Hepatocyte (in vitro differentiated cells): ENCODE measurements at places on chromosomes 11 and 22. TPM values are rescaled to one million over a fixed set of nuclear protein-coding genes. Genes with fewer than 3 reads are reported as not detected.

DNA sequence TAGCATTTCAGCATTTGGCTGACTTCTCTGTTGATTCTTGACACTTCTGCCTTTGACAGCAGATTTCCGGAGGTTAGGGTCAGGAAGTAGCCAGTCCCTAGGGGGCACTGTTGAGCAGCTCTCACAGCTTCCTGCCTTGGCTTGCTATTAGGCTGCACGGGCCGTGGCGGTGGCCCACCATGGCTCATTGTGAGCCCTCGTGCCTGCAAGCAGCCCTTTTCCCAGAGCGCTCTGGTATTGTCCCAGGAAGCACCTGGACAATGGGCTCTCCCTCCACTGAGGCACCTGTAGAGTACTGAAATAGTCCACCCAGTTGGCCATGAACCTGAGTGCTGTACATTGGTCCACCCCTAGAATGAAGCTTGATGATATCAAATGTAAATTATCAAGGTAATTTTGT lies 100.2 kb upstream of the GAL start:
- no peaks in the 10 kb centered on the region for H3K27me3 ChIP-seq
- H3K4me3 ChIP-seq: no peak overlapping the region
- H3K27ac ChIP-seq: no peak overlapping the region
- peak; percentile 52 for DNase-seq
- H3K4me1 ChIP-seq: no peaks in the 10 kb centered on the region
- H3K36me3 ChIP-seq: no peaks in the 10 kb centered on the region

DNA sequence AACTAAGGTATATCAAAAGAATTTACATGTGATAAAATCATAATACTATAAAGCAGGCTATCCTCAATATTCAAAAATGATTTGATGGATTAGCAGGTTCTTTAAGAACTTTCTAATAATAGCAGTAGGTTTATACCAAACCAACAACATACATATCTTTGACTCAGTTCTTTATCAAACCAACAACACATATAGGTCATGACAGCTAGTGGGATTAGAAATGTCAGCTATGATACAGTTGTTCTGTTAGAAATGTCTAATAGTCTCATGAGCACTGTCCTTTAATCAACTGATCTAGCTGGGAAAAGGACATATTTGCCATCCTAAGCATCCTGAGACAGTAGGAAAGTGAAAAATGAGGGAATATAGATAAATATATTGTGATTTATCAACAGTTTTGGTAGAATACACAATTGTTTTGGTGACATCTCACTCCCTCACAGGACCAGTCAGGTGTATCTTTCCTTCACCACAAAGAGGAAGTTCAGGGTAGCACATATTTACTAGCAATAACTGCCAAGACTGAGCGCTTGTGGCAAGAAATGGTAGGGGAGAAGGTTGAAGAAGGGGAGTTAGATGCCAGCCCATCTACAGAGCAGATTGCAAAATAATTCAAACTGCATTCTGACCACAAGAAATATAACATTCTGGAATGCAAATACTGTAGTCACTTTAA lies 90.8 kb upstream of the APOA1 start:
- DNase-seq: no peak
- no peak overlapping the region for H3K4me3 ChIP-seq
- no peaks in the 10 kb centered on the region for H3K27me3 ChIP-seq

The SYT8 gene
- 2.6 and 6.3 TPM in 2 replicates for total RNA-seq

The SLC7A4 gene
- total RNA-seq: 89.9 and 140 TPM in 2 replicates

The SLC37A2 gene
- total RNA-seq: 2.1 and 2.8 TPM in 2 replicates

DNA sequence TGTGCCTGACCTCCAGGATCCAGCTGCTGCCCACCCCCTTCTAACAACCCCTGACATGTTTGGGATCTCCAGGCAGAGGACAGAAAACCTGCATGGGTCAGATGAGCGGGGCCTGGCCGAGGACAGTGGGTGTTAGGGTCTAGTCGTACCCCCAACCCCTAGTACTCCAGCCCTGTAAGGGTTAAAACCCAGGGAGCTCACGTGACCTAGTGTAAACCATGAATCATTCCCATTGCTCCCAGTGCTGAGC lies 89.1 kb upstream of the CRYBB3 start:
- H3K27me3 ChIP-seq: no peaks in the 10 kb centered on the region
- H3K36me3 ChIP-seq: no peaks in the 10 kb centered on the region
- DNase-seq: no peak

The NOX4 gene
- total RNA-seq: 12.7 and 20.7 TPM in 2 replicates

The MS4A4A gene
- 1.8 and 5.3 TPM in 2 replicates for total RNA-seq

DNA sequence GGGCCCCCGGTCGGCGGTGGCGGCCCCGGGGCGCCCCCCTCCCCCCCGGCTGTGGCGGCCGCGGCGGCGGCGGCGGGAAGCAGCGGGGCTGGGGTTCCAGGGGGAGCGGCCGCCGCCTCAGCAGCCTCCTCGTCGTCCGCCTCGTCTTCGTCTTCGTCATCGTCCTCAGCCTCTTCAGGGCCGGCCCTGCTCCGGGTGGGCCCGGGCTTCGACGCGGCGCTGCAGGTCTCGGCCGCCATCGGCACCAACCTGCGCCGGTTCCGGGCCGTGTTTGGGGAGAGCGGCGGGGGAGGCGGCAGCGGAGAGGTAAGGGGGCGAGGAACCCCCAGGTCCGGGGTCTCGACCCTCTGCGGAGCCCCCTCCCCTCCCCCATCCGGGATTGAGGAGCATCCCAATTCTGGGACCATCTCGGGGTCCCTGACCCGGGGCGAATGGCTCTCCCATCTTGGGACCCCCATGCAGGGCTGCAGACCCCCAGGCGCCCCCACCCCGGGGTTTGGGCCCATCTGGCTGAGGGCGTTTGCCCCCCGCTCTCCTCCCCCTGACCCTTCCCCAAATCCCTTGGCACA lies 431 bp downstream of the KMT2A start:
- H3K4me1 ChIP-seq: peaks cover 10% of the 10 kb centered on the region
- H3K36me3 ChIP-seq: no peaks in the 10 kb centered on the region
- no peak for DNase-seq
- no peaks in the 10 kb centered on the region for H3K27me3 ChIP-seq

- no peak overlapping the region for H3K4me3 ChIP-seq
- no peaks in the 10 kb centered on the region for H3K27me3 ChIP-seq
- no peaks in the 10 kb centered on the region for H3K36me3 ChIP-seq
- DNase-seq: no peak
Observed at GRCh38 chr11:69576069-69576782, 64.7 kb upstream of the CCND1 start.

- H3K36me3 ChIP-seq: no peaks in the 10 kb centered on the region
- H3K27ac ChIP-seq: no peak overlapping the region
- no peaks in the 10 kb centered on the region for H3K4me1 ChIP-seq
- no peak overlapping the region for H3K4me3 ChIP-seq
- no peak for DNase-seq
Observed at GRCh38 chr11:131767421-131767820, 397.0 kb downstream of the NTM start.

The GLYATL2 gene
- 0.36 and 0.90 TPM in 2 replicates for total RNA-seq
